SJCRH30 (cell line): ENCODE measurements at places on chromosomes 12 and 14.

- DNase-seq = peak; percentile 52
Observed at GRCh38 chr12:30417697-30418231, 277.9 kb downstream of the IPO8 start.

DNA sequence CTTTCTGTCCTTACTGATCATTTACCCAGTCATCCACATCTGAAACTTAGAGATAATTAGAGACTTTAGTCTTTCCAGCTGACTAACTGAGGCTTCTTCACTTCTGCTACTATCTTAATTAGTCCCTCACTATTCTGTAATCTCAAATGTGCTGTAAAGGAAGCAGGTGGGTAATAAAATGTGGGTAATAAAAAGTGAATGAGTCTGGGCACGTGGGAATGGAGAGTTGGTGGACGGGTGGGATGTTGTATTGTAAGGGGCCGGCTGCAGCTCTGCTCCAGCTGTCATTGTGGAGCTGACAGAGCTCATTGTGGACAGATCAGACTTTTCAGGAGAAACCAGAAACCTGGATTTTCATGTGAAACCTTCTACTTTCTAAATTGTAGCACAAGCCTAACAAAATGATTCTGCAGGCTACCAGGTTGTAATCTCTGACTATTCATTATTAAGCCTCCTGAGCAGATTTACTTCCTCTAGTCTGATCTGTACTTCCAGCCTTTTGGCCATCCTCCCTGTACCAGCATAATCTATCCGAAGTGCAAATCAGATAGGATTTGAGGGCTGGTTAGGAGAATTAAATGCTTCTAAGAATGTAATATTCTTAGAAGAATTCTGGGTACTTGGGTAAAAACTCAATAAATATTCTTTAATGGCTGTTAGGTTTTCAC is 42.0 kb upstream of the BMAL2 start:
- peak; percentile 11 for DNase-seq

- peak; percentile 16 for DNase-seq
Observed at GRCh38 chr12:66467932-66468331, 165.6 kb downstream of the HELB start.

GRCh38 chr12:14731821-14732220 is 35.4 kb upstream of the GUCY2C start:
- DNase-seq = no peak

DNA sequence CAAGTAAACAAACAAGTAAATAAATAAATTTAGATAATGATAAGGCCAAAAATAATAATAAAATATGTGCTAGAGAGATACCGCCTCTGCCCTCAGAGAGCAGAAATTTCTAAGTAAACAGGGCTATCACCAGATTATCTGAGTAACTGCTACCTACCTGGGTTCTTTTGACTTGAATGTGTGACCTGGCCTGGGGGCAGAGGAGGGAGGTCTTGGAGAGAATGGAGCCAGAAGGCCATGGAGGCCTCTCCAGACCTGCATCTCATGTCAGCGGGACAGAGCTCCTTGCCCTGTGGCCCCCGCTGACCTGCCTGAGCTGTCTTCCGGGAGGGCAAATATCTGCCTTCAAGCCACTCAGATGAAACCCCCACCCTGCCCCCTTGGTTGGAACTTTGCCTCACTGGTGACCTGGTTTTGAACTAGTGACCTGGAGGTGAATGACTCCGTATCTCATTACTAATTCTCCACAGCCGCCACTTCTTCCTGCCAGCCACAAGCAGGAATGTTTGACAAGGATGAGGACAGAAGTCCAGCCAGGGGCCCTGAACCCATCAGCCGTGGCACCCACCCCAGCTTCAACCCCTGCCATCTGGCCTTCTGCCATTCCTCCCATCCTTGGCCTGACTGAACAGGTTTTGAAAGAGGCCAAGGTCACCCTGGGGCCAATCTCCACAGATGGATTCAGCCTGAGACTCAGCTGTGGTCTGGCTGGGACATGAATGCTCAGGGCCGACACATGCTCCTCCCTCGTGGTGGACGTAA is 86.8 kb upstream of the PARP11 start:
- peak; percentile 67 for DNase-seq

- no peak for DNase-seq
Observed at GRCh38 chr12:96375170-96375569, 25.1 kb downstream of the CDK17 start.

DNA sequence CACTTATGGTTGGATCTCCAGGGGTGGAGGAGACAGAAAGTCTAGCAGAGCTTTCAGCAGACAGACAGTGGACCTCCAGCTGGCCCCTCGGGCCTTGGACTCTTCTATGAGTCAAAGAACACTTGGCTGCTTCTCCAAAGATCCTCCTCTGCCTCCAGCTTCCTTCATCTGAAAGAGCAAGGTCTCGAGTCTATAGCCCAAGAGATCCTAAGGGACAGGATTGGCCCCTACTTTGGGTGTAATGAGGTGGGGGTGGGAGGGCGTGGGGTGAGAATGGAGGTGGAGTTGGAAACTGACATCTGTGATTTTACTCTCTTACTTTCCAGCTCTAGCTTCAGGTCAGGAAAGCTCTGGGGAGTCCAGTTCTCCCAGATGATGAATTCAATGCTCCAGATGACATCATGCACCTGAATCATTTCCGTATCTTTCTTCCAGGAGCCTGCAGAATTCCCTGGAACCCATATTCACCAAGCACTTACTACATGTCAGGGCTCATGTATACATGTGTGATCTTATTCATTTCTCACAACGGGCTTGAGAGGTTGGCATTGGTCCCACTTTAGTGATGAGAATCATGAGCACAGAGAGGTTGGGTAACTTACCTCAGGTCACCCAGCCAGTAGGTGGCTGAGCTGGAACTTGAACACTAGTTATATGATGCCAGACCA is 10.2 kb upstream of the PGF start:
- DNase-seq = no peak

DNA sequence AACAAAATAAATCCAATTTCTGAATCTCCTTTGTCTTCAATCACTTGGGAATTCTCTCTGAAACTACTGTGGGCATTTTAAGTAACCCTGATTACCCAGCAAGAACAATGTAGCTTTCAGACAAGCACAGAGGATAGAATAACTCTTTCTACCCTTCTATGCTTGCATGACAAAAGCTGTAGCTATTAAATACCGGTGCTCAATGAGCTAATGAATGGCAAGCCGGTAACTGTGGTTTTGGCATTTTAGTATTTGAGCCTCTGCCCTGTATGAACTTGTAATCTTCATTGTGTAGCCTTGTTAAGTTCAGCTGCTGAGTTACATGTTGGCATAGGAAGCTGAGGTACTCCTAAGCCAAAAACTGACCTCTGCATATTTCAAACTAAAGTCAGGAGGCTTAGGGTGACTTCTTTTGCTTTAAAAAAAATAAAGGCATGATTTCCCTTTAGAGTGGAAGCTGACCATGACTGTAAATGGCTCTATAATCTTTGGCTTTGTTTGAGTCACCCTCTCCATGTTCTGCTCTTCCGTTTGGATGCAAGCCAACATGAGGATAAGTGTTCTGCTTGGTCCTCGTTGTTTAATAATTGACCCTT is 171.0 kb upstream of the HIF1A start:
- peak; percentile 68 for DNase-seq

- no peak for DNase-seq
Observed at GRCh38 chr12:25914551-25914950, 43.9 kb upstream of the RASSF8 start.

DNA sequence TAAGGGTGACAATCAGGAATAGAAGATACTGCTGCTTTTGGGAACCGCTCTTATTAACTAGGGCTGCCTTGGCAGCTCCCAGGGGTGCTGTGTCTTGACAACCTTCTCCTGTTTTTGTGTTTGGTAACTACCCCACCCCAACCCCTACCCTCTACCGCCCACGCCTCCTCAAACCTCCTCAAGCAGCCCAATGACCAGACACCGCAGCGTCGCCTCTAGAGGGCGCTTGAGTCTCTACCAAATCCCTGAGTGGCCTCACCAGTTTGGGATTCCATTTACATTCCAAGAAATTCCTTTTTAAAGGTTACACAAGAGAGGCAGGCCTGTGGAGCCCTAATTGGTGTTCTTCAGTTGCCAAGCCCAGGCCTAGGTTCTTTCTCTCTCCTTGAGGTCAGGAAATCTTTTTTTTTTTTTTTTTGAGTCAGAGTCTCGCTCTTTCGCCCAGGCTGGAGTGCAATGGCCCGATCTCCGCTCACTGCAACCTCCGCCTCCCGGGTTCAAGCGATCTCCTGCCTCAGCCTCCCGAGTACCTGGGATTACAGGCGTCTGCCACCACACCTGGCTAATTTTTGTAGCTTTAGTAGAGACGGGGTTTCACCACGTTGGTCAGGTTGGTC is 72.4 kb upstream of the USP44 start:
- DNase-seq = peak; percentile 84

- no peak for DNase-seq
Observed at GRCh38 chr14:104869669-104870367, 4.8 kb downstream of the CEP170B start.

DNA sequence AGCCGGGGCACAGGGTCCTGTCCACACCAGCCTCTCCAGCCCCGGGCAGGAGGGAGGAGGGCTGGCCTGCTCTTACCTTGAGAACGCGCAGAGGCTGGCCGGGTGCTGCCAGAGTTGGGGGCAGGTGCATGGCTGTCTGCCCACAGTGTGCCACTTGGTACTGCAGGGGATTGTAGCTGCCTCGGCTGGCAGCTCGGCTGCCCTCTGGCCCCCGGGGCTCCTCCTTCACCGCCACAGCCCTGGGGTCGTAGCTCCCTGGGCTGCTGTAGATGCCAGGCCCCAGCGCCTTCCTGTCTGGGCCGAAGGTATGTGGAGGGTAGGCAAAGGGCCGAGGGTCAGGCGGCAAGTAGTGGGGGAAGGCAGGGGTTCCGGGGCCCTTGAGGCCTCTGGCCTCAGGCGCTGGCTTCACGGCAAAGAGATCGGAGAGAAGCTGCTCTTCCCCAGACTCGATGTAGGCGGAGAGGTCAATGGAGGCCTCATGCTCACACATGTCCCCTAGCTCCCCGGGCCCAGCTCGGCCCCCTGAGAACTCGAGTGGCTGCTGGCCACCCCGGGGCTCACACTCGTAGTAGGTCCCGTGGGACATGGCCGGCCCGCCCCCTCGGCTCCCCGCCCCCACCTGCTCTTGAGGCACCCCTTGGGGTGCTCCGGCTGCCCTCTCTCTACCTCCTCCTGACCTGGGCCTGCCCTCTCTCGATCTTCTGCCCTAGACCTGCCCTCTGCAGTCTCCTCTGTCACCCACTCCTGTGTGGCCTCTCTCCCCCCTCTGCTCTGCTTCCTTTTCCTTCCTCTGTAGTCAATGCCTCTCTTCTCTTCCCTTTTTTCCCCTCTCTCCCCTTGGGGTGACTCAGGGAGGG is at the start of gene CEBPE:
TSS of gene CEBPE (minus strand) at position 750 of the 857 bp plus-strand sequence. CDS start at position 586, 164 bp downstream.
- DNase-seq = no peak

DNA sequence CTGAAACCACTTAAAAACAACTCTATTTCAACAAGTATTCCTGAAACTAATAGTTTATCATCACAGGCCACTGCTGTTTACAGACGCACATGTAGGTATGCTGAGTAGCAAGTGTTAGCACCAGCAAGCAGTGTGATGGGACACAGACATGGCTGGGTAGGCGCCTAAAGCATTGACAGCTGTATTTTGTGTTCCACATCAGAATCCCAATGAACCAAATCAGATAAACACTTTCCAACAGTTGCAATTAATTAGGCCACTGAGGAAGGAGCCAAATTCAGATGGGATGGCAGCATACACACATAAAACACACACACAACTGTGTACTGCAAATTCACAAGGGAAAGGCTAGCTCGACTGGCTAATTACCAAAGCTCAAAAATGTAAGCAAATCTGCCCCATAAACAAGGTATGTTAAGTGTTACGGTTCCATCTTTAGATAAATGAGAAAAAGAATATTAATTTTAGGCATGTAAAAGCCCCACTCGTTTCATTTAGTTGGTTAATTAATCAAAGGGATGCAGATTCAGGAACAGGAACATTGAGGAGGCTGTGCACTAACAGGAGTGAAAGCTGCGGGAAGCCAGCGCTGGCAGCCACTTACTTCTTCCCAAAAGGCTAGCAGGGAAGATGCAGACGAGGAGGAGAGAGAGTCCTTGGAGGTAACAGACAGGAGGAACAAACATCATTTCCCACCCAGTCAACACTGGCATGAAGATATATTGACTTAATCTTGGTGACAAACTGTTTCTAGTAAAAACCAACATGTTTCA is 33.4 kb downstream of the AMN start:
- no peak for DNase-seq

GRCh38 chr12:128842579-128842978 is 10.7 kb upstream of the GLT1D1 start:
- no peak for DNase-seq

DNA sequence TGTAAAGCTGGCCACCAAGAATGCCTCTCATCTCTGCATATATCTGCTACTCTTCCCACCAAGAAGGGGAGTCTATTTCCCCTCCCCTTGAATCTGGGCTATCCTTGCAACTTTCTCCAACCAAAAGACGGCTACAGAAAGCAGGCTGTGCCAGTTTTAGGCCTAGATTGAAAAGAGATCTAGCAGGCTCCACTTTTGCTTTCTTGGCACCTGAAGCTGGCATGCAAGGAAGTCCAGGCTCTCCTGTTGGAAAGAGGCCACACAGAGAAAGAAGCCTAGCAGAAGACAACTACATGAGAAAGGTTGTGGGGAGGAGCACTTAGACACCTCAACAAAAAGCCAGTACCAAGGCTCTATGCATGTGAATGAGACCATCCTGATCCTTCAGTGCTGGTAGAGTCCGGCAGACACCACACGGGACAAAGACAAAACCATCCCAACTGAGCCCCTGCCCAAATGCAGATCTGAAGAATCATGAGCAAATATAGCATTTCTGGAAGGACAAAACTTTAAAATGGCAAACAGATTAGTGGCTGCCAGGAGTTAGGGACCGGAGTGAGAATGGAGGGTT is 68.0 kb downstream of the SPPL3 start:
- DNase-seq = no peak

- no peak for DNase-seq
Observed at GRCh38 chr14:68734231-68734732, 58.6 kb downstream of the ZFP36L1 start.

DNA sequence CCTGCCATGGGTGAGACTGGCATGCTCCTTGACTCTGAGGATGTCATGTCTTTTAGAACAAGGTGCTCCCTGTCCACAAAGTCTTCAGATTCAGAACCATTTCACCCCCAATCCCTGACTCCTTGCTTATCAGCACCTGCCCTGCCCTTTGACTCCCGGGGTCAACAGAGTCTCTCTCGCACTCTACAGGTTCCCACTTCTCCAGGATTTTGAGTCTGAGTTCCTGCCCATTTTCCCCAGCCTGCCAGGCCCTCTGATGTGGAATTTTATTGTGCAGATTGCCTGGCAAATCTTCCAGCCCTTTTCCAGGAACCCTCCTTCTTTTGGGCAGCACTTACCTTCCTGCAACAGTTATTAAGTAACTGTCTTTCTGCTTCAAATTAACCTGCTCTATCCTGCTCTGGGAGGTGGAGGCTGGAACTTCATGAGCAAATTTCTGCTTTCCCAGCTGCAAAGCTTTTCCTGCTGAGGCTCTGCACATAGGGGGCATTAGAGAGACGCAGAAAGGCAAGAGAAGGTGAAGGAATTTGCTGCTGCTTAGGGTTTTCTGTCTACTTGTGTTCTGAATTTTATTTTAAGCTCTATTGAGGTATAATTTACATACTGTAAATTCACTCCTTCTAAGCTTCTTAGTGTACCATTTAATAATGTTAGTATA is 259.1 kb downstream of the PCNX1 start:
- peak; percentile 17 for DNase-seq

- DNase-seq = peak; percentile 37
Observed at GRCh38 chr12:124605150-124605882, 37.9 kb upstream of the NCOR2 start.
